ENCODE measurements at places on chromosomes 12 and 14.

DNA sequence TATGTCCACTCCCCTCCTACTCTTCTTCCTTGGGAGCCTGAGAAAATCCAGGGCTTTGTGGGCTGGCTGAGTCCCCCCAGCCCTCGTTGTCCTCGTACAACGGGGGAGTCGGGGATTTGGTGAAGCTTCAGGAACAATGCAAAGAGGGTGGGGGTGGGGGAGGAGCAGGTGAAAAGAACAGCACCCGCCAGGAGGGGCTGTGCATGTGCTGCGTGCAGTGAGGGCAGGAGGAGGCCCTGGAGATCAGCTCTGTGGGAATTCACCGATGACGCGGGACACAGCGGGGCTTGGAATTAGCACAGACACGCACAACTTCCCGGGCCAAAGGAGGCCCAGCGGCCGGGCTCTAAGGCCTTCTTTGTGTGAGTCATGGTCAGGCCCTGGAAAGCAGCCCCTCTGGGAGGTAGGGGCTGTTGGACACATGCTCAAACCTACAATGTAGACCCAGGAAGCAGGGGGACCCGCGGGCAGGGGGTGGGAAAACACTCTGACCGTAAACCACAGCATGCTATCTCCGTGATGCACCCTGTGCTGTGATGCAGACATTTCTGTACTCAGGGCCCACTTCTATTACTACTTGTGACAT, 32.8 kb downstream of the RBM19 start:
- no peak for DNase-seq

DNA sequence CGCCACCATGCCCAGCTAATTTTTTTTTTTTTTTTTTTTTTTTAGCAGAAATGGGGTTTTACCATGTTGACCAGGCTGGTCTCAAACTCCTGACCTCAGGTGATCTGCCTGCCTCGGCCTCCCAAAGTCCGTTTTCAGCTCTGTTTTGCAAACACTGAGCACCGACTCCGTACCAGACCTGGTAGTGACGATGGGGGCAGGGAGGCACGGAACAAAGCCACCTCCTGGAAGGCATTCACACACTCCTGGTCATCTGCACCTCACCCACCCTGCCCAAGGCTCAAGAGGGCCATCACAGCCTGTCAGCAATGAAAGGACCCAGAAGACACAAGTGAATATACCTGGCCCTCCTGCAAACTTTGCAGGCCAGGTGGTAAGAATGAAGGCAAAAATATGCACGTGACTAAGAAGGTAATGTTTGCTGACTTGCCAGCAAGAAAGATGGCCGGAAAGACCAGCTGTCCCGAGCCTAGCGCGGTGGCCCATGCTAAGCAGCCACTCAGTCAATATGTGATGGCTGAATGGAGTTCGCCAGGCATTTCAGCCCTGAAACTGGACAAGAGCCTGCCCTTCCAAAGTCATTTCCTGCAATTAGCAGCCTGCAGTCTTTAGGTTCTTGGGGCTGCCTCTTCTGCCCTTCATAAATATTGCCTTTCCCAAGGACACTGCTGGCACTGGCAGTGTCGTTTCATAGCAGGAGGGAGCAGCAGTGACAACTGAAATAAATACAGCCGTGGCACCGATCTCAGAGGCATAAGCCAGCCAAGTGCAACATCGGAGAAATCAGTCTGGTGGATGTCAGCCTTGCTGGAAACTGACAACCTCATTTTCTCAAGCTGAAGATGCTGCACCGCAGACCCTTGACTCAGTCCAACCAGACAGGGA, 17.6 kb downstream of the MMAB start:
- DNase-seq = no peak

DNA sequence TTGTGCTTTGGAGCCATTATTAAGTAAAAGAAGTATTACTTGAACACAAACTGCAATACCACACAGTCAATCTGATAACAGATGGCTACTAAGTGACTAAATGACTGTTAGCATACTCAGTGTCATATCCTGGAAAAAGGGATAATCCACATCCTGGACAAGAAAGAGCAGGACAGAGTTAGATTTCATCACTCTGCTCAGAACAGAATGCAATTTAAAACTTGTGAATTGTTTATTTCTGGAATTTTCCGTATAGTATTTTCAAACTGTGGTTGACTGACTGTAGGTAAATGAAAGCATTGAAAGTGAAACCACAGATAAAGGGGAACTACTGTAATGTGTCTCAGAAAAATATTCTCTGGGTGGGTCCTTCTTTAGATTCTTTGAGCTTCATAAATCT, 458.8 kb downstream of the TMEM117 start:
- no peak for DNase-seq

GRCh38 chr12:77062846-77063461, 2.4 kb downstream of the E2F7 start:
- DNase-seq = no peak

GRCh38 chr12:122681814-122682213, 21.3 kb downstream of the HCAR2 start:
- DNase-seq = peak; percentile 6

- no peak for DNase-seq
Observed at GRCh38 chr14:89697281-89698060, 257.1 kb downstream of the EFCAB11 start.

- DNase-seq = no peak
Observed at GRCh38 chr12:30796891-30797371, 42.2 kb upstream of the CAPRIN2 start.

GRCh38 chr12:96401076-96401871, 1.0 kb upstream of the CDK17 start:
- DNase-seq = peak; percentile 37

GRCh38 chr12:122005252-122005776, 16.4 kb upstream of the BCL7A start:
- no peak for DNase-seq

DNA sequence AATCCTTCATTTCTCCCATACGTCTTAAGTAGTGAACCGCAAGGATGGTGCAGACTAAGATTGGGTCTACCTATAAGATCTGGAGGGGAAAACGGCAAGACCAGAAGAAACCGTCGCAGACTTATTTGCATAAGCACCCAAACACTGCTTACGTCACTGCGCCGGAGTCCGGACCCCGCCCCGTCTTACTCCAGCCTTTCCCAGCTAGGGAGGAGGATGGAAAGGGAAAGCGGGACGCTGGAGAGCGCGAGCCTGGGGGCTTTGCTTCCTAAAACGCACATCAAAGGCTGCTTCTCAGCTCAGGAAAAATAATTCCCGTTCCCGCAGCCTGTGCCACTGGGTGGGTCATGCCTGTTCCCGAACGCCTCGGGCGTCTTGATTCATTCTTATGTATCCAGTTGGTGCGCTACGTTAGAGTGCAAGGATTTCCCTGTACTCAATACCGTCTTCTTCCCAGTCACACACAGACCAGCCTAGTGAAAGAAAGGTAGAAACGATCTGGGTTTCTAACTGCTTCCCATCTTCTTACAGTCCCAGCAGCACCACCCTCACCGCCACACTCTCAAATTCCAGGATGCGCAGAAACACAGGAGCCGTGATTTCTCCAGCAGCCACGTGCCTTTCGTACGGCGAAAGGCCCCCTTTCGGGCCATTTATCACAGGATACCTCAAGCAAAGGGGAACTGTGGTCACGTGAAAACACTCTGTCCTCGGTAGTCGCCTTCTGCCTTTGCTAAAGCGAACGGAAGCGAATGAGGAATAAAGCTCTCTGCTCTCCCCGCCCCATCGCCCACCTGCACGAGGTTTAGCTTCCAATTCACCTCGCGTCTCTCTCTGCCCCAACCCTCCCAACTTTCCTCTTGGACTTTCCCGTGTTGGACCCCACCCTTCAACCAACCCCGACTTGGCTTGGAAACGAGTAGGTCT, 1.1 kb downstream of the SLC6A15 start:
- no peak for DNase-seq

DNA sequence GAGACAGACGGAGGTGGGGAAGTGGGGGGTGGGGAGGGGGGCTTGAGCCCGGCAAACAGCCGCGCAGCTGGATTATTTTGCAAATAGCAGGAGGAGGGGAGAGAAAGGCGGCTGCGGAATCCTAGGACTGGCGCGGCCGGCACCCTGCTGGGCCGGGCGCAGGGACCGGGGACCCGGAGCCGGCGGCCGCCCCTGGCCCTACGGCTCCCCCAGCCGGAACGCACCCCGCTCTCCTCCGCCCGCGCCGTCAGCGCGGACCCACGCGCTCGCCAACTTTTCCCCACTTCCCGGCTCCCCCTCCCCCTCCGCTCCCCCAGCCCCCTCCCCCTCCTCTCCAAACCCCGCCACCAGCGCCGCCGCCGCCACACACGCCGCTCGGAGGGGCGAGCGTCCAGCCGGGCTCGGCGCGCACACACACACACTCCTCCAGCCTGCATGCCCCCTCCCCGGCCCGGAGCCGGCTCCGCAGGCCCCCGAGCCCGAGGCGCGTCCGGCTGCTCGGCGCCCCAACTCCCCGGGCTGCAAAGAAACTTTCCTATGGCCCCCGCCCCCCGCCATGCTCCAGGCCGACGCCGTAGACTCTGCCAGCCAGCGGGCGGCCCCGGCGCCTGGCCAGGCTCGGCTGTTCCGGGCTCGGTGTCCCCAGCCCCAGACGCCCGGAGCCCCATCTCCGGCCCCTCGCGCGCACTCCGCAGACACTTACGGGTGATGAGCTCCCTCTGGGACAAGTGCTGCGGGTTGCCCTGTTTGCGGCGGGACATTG, 1.4 kb downstream of the BCL11B start:
- no peak for DNase-seq

DNA sequence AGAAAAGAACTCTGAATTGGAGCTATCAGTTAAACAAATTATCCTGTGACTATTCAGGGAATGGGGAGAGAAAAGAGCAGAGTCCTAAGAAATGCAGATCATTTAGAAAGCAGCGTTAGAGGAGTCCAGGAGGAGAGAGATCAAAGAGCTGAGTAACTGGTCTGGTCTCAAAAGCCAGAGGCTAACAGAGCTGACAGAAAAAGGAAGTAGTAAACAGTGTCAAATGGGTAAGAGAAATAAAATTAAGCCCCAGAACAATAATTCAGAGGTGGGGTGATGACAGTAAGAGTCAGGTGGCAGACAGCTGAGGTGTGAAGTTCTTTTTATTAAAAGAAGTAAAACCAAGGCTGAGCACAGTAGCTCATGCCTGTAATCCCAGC, 19.3 kb downstream of the GXYLT1 start:
- DNase-seq = no peak

DNA sequence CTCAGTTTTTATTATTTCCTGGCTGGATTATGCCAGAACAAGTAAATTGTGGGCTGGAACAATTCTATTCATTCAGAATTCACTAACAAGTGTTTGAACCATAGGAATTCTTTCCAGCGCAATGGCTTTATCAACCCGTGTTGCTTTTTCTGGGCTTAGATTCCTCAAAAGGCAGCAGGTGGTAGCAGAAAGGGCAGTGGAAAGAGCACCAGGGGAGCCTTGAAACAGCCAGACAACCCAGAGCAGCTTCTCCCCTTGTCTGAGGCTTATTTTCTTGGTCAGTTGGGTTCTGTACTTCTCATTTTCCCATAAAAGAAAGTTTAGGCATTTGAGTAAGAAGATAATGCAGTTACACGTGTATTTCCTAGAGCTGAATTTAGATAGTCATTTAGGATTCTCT, 130.7 kb downstream of the OTOGL start:
- no peak for DNase-seq

GRCh38 chr12:122517877-122518276, 8.9 kb downstream of the RSRC2 start:
- no peak for DNase-seq

- no peak for DNase-seq
Observed at GRCh38 chr12:4905316-4905715, 4.4 kb upstream of the KCNA1 start.

All from GF-D8 (cell line).